Hepatocyte (in vitro differentiated cells): ENCODE measurements at places on chromosomes 1 and 21.

GRCh38 chr21:25324666-25325065 is 282.6 kb downstream of the MRPL39 start:
- DNase-seq: no peak

DNA sequence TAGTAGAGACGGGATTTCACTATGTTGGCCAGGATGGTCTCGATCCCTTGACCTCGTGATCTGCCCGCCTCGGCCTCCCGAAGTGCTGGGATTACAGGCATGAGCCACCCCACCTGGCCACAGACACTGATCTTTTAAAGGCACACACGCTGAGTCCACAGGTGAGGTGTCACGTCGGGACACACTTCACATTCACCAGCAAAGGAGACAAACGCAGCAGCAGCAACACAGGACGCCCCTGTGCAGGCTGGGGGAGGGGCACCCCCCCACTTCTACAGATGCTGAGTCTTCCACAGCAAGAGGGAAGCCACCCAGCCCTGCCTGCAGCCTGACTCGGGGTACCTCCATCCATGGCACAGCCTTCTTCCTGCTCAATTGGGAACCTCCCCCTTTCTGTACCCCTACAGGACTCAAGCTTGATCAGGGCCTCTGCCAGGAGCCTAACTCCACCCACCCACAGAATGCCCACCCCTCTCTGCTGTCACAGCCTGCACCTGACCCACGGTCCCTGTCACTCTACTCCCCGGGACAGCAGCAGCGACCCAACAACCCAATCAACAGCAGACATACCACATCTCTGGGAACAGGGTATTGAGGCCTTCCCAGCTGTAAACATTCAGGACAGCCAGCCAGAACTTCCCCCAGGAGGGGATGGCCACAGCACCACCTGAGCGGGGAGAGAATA is 9.5 kb downstream of the LSS start:
- DNase-seq: no peak

GRCh38 chr1:26027716-26028489 is 6.3 kb downstream of the EXTL1 start:
- no peak for DNase-seq

- no peak for DNase-seq
Observed at GRCh38 chr1:42433369-42433768, 22.5 kb downstream of the ZMYND12 start.

DNA sequence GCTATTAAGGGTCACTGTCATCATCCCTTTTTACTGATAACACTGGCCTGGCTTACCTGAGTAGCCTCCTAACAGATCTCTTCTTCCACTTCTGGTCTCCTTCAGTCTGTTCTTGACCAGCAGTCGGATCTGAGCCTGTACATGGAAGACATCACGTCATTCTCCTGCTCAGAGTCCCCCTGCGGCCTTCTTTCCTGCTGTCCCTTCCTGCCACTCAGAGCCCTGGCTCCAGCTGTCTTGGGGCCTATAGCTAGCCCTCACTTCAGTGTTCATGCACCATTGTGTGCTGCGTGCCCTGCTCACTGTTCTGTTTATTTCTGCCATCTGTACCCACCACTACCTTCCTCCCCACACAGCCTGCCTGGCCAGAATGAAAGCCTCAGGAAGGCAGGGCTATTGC is 8.4 kb downstream of the ADARB1 start:
- DNase-seq: no peak

- DNase-seq: no peak
Observed at GRCh38 chr21:23601549-23601948, 2005.7 kb downstream of the MRPL39 start.

DNA sequence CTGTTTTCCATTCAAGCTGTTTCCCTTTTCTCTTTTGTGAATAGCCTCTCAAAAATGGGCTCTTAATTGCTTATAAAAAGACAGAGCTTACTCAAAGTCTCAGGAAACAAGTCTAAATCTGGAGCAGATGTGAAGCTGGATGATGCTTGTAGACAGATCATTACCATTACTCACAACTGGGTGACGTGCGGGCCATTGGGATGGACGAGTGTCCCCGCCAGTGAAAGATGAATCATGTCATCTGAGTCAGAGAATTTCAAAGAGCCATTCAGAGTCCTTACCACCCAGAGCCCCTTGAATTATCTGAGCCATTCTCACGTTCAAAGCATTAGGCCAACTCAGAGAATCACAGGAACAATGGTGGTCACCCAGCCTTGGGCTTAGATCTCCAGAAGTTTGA is 134.6 kb downstream of the HUNK start:
- no peak for DNase-seq

- DNase-seq: no peak
Observed at GRCh38 chr1:42788021-42788420, 3.2 kb downstream of the TMEM269 start.

- DNase-seq: peak; percentile 75
Observed at GRCh38 chr1:1080122-1080757, 6.1 kb upstream of the RNF223 start.

DNA sequence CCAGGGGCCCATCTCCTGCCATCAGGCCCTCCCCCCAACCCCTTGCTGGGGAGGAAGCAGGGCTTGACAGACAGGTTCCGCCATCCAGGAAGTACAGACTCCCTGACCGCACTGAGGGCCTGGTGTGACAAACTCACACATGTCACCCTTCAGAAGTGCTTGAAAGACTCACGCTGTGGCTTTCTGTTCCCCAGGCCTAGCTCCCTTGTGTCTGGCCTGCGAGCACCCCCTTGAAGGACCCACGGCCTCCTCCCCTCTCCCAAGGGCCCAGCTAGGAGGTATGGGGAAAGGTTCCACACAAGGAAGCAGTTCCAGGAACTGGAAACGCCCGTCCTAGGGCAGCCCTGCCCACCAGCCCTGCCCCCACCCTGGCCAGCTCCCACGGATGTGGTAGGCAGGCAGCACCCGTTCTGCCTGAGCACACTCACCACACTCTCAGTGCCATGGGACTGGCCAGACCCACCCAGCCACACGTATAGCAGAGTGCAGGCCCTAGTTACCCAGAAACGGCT is 26.7 kb downstream of the SLC2A1 start:
- no peak for DNase-seq

DNA sequence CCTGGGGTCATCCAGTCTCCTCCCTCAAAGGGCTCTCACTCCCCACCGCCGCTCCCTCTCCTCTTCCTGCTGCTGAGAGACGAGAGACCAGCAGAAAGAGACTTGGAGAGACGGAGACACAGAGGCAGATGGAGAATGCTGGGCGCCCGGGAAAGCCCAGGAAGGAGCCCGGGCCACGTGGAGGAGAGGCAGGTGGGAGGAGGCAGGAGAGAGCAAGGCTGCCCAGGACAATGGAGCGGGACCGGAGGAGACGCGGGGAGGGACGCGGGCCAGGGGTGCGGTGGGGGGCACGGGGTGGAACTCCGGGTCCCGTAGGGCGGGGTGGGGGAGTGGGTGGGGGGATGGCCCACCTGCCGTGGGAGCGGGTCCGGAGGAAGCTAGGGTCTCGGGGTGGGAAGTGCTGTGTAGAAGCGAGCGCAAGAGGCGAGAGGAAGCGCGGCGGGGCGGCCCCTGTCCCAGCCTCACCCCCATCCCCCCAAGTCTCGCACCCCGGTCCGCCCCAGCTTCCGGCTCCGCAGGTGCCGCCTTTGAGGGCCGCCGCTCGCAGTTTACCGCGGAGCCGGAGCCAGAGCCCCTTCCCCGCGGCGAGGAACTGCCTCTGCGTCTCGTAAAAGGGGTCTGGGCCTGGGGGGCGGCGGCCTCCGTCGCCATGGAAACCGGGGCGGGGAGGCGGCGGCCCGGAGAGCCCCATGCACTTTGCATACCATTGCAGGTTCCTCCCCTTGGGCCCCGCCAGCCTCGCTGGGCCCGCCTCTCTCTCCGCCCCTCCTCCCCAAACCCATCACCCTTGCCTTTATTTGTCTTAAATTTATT is 11.7 kb upstream of the EPHA2 start:
- DNase-seq: peak; percentile 86

DNA sequence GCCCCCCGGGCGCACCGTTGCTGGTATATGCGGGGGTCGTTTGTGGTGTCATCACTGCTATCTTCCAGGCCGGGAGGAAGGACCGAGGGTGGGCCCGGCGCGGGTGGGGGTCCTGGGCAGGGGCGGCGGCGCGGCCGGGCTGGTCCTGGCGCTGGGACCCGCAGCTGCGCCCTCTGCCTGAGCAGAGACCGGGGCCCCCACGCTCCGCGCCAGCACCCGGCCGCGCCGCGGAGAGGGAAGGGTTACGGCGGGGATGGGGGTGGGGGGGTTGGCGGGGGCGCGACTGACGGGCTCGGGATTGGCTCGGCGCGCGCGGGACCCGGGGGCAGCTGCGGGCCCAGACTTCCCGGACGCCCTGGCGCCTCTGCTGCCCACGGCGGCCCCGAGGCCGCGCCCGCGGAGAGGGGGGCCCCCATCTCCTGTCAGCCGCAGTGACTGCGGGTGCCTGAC is 13.8 kb upstream of the SAMD11 start:
- DNase-seq: no peak

GRCh38 chr1:221888218-221888617 is 146.3 kb upstream of the DUSP10 start:
- no peak for DNase-seq

GRCh38 chr1:223556414-223557129 is 108.9 kb downstream of the CAPN8 start:
- DNase-seq: peak; percentile 55

GRCh38 chr1:64608005-64608650 is 136.7 kb upstream of the RAVER2 start:
- DNase-seq: no peak

DNA sequence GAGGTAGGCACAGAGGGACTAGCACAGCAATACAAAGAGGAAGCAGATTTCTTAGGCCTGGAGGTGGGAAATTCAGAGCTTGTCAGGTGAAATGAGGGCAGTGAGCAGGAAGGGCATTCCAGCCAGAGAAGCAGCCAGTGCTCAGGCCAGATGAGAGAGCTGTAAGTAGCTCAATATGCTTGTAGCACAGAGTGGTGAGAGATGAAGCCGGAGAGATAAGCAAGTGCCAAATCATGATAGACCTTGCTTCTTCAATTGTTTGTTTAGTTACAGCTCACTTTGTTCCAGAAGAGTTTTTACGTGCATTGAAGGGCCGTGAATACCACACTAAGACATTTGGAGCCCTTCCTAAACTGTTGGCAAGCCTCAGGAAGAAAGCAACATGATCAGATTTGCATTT is 42.0 kb upstream of the ADAMTS1 start:
- no peak for DNase-seq

DNA sequence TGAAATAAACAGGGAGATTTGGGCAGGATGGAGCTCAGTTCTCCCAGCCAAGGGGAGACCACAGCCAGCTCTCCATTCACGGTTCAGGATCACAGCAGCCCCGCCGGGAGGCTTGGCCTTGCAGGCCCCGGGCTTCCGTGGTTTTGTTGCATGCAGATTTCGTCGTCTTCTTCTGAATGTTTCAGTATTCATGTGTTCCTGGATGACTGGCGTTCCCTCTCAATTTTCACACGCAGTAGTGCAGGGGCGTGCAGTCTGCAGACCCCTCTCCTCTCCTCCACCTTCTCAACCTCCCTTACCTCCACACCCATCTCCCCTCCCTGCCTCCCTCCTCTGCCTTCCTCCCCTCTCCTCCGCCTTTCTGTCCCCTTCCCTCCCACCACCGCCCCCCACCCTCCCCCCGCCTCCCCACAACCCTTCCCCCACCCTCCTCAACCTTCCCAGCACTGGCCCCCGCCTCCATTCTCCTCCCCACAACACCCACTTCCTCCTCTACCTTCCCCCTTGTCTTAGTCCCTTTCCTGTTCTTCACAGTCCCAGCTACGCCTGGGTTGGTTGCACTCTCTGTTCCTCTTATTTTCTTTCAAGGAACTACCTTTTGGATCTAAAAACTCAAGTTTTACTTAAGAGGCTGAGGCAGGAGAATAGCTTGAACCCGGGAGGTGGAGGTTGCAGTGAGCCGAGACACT is 8.4 kb upstream of the SLC19A1 start:
- DNase-seq: no peak

GRCh38 chr1:207885129-207886032 is 25.5 kb downstream of the CD34 start:
- peak; percentile 92 for DNase-seq

GRCh38 chr1:50949286-50949982 is 10.6 kb downstream of the FAF1 start:
- no peak for DNase-seq

- no peak for DNase-seq
Observed at GRCh38 chr1:81998165-81998564, 197.4 kb downstream of the ADGRL2 start.

- peak; percentile 11 for DNase-seq
Observed at GRCh38 chr1:198056255-198056654, 100.5 kb upstream of the NEK7 start.

DNA sequence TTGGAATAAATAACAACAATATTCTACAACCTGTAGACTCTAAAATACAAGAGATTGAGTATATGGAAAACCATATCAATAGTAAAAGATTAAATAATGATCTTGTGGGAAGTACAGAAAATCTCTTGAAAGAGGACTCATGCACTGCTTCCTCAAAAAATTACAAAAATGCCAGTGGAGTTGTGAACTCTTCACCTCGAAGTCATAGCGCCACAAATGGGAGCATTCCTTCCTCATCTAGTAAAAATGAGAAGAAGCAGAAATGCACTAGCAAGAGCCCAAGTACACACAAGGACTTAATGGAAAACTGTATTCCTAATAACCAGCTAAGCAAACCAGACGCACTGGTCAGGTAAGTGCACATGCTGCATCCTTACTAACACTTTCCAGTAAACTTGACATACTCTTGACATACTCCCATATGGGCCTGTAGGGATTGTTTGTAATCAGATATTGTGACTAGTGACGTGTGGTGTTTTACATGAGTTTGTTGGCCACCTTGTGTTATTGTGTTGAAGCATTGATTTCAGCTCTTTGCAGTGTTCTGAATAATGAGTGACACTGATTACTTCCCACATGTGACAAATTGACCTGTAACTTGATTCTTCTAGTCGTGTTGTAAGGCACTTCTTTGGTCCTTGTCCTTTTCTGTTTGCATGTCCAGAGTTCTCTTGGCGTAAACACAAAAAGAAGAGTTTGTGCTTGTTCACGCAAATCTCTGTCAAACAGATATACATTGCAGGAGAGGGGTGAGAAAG is 28.0 kb downstream of the MACO1 start:
- DNase-seq: no peak

DNA sequence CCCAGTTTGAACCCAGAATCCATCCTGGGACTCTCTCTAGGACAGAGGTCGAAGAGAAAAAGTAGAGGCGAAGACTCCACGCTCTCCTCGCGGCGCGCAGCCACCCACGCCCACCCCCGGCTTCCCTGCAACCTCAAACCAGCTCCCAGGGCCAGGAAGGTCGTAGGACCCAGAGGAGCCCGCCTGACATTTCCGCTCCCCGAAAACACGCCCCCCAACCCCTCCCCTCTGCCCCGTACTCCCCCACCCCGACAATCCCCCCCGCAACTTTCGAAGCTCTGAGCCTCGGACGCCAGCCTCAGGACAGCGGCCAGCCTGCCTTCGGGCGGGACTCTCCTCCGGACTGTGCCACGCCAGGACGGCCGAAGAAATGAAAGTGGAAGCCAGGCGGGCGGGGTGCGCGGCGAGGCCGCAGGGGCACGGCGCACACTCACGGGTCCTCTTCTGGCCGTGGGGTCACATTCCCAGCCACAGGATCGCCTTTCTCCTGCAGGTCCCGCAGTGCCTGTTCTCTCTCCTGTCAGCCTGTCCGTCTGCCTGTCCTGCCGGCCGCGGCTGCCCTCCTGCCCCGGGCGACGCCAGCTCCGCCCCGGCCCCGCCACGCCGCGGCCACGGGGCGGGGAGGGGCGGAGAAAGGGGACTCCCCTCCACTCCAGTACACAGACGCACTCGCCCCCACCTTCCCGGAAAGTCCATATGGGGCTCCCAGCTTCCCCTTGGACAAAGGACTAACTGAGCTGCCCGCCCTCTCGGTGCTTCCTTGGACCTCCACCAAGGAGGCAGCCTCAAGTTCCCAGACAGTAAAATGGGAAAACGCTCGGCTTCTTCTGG is at the start of gene MOB3C:
Gene MOB3C, minus strand, starts transcription at position 535 of the 831 bp plus-strand sequence. CDS start 3,490 bp downstream, outside the sequence.
- peak; percentile 84 for DNase-seq
